Activated CD4-positive, alpha-beta T cell treated with anti-CD3 and anti-CD28 coated beads for 1 hour (primary cell): ENCODE measurements at places on chromosomes 2 and 18.

DNA sequence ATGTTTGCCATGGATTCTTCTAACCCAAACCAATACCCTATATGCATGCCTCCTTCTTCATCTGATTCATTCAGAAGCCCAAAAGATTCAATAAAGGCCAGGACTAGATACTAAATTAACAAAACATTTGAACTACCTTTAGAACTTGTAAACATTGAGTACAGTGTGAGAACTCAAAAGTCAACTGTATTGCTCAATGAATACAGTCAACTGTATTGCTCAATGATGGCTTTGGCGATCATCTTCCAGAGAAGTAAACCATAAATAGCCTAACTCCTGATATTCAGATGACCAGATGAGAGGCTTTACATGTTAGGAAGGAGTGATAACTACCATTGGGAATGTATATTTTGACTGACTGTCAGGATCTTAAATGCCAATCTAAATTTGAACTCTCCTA, 206.5 kb upstream of the ITGA4 start:
- no peak for DNase-seq

- no peak for DNase-seq
Observed at GRCh38 chr2:2114707-2115245, 216.3 kb downstream of the MYT1L start.

DNA sequence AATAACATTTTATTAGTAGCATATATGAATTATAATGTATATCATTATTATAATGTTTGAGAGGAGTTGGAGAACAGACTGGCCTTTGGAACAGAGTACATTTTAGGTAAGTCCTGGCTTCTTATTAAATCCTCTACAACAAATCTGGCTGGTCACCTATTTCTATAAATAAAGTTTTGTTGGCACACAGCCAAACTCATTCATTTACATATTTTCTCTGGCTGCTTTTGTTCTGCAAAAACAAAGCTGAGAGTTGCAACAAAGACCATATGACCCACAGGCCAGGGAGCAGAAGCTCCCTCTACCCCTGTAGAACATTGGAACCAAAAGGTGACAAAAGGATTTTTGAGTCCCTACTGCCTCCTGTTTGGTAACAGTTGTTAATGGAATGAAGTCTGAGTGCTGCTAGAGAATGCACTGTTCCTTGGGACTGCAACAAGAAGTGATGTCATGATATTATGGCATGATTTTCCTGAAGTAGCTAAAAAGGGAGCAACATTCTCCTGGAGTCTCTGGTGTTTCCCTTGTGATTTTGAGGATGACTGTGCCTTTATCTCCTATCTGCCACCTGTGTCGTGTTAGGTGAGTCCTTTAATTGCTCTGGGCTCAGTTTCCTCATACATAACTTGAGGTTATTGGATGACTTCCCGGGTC, 22.0 kb upstream of the SP9 start:
- no peak for DNase-seq

- no peak for DNase-seq
Observed at GRCh38 chr2:150427298-150427697, 60.2 kb downstream of the RND3 start.

DNA sequence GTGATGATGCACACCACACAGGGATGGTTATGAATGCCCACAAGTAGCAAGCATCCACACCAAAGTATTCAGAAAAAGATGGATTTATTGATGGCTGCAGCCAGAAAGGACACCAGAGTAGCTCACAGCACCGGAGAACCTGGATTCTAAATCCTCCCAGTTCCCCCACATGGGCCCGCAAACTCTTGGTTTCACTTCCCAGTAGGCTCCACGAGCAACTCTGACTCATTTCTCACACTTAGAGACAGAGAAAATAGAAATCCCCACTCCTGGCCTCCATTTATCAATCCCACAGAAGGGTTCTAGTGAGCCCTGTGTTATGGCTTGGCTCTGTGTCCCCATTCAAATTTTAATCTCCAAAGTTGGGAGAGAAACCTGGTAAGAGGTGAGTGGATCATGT, 426.7 kb upstream of the MYT1L start:
- no peak for DNase-seq

DNA sequence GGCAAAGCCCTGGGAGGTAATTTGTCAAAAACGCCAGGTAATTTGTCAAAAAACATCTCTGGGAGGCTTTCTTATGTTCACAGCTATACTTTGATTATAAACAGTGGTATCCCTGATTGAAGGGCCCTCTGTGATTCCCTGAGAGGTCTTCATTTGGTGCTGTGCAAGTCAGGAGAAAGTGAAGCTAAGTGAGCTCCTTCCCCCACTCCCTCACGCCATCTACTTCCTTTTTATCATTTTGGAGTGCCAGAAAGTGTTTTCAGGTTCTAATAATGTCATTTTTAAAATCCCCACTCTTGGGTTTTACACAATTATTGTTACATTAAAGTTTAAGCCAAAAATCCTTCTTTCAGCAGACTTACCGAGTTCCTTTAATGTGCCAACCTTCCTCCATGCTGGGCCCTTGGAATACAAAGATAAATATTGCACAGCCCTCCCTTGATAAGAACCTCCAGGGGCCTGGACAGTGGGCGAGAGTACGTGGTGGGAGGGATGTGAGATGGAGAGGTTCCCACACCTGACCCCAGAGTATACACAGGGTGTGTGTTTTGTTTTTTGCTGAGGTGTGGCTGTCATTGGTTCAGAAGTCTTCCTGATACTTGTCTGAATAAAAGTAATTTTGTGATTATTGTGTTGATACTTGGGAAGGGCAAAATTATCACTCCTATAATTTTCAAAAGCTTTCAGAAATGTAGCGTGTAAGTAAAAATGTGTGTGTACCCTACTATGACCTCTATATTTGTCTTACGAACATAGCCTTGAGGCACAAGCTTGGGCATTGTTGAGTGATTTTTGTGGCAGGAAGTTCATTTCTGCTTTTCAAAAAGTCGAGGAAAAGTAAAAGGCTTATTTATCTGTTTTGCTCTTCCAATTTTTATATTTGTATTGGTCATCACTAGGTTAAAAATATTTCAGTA, 8.2 kb downstream of the MAPRE2 start:
- no peak for DNase-seq
